ENCODE measurements at places on chromosomes 6 and 20.
A peak's percentile ranks its signal among the peaks of the same experiment; 100 is the strongest.

GRCh38 chr6:33217246-33217645, 8.9 kb downstream of the RING1 start:
- no peak for DNase-seq

- no peak for DNase-seq
Observed at GRCh38 chr6:10271982-10272381, 142.9 kb downstream of the TFAP2A start.

- no peak for DNase-seq
Observed at GRCh38 chr6:10400330-10400729, 14.5 kb downstream of the TFAP2A start.

GRCh38 chr6:150072201-150072600, 3.3 kb upstream of the ULBP3 start:
- no peak for DNase-seq

DNA sequence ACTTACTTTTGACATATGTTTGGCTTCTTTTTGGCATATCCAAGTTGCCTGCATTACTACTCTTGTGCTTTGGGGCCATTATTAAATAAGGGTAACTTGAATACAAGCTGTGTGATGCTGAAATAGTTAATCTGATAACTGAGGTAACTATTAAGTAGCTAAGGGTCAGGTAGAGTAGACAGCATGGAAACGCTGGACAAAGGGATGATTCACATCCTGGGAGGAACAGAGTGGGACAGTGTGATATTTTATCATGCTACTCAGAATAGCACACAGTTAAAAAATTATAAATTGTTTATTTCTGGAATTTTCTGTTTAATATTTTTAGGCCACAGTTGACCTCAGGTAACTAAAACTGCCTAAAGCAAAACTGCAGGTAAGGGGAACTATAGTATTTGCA, 483.9 kb downstream of the RFPL4B start:
- peak; percentile 3 for DNase-seq

DNA sequence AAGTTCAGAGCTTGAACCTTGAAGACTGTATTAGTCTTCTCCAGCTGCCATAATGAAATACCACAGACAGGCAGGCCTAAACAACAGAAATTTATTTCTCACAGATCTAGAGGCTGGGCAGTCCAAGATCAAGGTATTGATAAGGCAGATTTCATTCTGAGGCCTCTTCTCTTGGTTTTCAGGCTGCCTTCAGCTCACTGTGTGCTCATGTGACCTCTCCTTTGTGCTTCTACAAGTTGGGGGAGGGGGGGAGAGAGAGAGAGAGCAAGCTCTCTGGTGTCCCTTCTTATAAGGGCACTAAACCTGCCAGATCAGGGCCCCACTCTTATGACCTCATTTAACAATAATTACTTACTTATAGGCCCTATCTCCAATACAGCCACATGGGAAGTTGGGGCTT, 102.6 kb upstream of the RSPO3 start:
- DNase-seq = no peak

GRCh38 chr20:36684747-36685146, 38.8 kb upstream of the SLA2 start:
- no peak for DNase-seq

- no peak for DNase-seq
Observed at GRCh38 chr6:105932440-105932839, 153.7 kb upstream of the PRDM1 start.
